Fibroblast of pulmonary artery (primary cell): ENCODE measurements at places on chromosomes 12 and 14.

DNA sequence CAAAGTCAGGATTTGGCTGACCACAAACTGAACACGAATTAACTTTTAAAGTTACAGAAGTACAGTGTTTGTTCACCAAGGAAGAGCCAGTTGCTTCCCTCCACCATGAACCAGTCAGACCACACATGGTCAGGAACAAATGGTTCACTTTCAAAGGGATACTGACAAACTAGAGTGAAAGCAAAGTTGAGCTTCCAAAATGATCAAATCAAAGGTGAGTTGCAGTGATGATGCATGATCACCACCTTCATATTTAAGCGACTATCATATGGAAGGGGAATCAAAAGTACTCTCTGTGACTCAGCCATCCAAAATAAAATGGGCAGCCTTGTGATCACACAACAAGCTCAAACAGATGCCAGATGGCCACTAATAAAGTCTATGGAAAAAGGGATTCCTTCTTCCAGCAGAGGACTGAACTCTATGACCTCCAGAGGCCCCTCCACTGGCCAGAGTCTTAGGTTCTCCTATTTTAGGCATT lies 13.1 kb downstream of the NT5DC3 start:
- DNase-seq: no peak

- no peak for DNase-seq
These were observed 21.0 kb upstream of the MDM2 start for GRCh38 chr12:68786929-68787328.

DNA sequence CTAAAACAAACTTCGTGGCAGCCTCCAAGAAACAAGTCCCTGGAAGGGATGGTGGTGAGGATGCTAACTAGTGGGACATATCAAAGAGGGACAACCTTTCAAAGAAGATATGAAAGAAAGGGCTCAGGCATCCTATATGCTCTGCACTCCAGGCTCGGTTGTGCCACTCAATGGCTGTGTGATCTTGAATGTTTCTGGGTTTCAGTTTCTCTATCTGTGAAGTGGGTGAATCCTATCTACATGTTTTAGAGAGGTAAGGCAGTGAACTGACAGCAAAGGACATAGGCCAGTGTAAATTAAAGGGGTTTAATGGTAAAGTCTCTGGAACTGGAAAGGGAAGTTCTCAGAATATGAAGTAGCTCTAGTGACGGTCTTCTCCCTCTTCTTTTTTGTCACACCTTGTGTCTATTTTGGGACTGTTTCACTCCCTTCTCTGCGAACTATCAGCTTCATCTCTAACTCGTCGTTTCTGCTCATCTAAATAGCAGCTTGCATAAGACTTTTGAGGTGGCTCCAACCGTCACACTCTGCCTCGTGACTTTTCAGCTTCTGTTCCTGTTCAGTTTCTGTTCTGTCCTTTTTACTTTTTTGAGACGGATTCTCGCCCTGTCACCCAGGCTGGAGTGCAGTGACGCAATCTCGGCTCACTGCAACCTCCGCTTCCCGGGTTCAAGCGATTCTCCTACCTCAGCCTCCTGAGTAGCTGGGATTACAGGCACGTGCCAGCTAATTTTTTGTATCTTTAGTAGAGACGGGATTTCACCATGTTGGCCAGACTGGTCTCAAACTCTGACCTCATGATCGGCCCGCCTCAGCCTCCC lies 273.6 kb downstream of the SUDS3 start:
- DNase-seq: no peak

DNA sequence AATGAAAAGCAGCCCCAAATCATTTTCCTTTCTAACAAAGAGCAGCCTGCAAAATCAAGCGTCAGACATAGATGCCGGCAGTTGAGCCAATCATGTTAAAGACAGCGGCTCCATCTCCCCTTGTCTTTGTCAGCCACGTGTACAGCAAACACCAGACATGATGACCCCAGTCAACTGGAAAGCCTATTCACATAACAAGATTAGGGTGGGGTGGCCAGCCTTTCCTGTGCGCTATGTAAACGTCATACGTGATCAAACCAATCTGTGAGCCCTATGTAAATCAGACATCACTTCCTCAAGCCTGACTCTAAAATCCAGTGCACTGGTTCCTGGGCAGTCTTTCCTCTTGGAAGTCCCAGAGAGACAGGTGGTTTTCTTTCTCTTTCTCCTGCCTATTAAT lies 9.9 kb upstream of the FICD start:
- DNase-seq: no peak

DNA sequence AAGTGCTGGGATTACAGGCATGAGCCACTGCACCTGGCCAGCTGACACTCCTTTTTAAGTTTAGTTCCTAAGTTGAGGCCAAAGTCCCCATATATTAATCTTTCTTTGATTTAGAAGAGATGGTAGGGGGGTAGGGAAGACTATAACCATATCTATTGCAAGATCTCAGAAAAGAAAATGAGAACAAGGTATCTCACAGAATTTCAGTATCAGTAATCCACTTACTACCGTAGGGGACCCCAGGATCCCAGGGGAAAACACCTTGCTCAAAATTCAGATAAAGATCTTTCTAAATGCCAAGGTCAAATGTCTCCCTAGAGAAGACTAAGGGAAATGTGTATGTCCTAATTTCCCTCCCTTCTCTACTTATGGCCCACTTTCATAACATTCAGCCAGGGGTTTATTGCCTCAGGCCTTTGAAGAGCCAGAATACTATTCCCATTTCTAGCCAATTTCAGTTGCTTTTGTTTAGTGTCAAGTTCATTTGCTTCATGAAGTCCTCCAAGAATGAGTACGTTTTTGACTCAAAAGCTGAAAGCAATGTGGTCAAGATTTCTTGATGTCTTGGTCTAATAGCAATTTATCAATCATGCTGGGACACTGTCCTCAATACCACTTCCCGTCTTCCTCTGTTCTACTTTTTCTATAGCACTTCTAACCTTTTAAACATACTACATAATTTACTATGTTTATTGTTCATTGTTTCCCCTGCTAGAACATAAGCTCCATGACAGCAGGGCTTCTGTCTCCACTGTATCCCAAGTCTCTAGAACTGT lies 86.3 kb downstream of the DCAF5 start:
- no peak for DNase-seq

DNA sequence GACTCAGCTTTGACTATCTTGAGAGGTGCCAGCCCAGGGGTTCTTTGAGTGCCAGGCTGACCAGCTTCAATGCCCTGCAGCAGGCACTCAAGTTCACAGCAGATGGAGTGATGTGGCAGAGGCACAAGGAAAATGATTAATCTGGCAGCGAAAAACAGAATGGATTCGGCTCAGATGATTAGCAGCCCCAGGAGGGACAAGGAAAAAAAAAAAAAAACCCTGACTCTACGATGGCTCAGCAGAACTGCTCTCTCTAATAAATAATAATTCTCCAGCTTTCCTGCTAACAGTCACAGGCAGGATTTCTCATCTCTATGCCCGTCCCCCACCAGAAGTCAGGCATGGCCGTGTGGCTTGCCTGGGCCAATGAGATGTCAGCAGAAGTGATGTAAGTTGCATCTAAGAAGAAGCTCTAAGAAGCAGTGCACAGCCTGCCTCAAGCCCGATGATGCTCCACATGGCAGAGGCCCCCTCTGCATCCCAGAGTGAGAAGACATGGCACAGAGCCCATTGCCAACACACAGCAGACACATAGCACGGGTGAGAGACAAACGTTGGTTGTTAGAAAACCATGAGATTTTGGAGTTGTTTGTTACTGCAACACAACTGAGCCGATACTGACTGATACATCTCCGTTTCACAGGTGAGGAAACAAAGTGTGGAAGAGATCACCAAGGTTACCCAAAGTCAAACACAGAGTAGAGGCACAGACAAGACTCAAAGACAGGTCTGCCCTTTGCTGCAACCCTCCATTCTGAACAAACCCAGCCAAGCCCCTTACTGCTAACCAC lies 111.0 kb downstream of the SCARB1 start:
- DNase-seq: peak; percentile 66

- no peak for DNase-seq
These were observed 33.8 kb downstream of the PLEKHG7 start for GRCh38 chr12:92736605-92737004.

DNA sequence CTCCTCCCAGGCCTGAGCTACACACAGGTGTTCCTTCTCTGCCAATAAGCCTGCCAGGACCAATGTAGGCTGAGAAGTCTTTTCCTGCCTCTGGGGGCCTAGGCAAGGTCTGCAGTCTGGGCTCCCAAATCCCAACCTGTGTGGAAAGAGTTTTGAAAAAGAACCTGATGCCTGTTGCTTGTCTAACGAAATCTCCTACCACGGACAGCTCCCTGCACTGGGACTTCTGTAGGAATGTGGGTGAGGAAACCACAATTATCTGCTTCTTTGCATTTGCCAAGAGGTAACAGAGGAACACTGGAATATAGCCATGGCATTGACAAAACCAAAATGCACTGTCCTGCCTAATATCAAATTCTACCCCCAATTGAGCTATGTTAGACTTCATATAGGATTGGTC lies 877.0 kb upstream of the TMEM132C start:
- peak; percentile 53 for DNase-seq

DNA sequence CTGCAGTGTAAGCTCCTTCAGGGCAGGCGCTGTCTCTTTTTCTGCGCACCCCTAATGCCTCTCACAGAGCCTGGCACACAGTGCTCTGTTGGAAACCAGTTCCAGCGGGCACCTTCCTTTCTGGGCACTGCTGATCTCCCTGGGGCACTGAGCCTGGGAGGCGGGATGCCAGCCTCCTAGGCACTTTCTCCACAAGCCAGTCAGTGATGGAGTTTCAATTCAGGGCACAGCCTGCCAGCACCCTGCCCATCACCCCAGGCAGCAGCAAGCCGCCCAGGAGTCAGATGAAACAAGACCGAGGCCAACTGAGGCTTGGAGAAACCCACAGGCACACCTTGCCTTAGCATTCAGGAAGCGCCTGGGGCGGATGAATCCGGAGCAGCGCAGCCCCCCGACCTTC lies 5.7 kb upstream of the CTDSP2 start:
- no peak for DNase-seq

DNA sequence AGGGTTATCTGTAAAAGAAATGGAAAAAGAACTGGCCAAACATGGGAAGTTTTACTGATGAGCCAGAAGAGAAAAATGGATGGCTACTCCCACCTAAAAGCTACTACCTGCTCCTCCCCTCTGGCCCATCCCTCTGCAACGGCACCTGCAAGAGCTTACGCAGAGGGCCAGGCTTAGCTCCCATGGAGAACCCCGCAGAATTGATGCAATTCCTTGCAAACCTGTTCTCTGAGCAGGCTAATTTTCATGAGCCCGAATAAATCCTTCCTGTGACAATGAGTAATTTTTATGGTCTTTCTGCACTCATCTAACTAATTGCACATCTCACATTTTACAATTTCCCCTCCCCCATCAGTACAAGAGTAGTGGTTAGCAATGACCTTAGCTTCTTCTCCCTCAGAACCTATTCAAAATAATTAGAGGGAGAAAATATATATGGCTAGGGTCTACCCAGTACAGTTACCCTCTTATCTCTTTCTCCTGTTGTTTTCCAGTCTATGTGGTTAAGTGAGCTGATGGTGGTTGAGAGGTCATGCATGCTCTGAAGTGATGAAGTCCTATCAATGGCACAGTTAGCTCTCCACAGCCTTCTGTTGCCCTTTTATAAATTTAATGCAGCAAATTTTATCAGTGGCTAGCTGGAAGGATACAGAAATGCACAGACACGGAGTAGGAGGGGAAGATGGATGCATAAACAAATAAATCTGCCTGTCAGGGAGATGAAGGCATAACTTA lies 67.7 kb upstream of the NTF3 start:
- DNase-seq: no peak

- no peak for DNase-seq
These were observed 15.9 kb downstream of the PLEKHG3 start for GRCh38 chr14:64720131-64720576.

DNA sequence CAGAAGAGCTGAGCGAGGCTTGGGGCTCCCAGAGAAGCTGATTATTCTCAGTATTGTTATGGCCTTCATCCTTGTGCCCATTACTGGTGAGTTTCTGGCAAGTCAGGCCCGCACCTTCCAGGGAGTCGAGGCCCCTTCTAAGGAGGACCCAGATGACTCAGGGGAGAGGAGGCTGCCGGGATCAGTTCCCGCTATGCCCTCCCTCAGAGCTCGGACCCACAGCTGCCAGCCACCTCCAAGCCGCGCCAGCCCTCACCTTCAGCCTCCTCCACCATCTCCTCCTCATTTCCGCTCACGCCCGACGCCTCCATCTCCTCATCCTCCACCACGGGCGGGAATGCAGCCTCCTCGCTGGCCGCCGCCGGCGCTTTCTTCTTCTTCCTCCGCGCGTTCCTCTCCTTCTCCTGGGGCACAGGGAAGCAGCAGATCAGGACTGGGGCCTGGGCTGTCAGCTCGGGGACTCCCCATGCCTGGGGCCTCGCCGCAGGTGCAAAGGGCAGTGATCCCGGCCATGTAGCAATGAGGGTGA lies 83.2 kb downstream of the RFLNA start:
- DNase-seq: no peak

GRCh38 chr14:70130482-70130881 lies 58.3 kb downstream of the SLC8A3 start:
- DNase-seq: no peak

DNA sequence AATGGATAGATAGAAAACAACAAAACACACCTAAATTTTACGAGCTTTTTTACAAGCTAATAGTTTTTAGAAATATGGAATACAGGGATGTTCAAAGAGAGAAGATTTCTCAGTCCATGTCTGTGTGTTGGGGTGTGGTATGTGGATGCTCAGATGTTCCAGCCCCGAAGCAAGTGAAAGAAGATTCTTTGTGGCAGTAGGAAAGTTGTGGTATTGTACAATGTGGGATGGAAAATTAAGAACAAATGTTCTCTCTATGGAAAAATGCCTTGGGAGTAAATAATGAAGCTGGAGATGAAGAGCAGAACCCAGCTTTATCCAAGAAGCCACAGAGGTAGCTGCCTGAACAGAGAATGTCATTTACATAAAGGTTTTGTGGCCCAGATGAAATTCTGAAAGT lies 150.3 kb upstream of the PRKD1 start:
- DNase-seq: no peak

DNA sequence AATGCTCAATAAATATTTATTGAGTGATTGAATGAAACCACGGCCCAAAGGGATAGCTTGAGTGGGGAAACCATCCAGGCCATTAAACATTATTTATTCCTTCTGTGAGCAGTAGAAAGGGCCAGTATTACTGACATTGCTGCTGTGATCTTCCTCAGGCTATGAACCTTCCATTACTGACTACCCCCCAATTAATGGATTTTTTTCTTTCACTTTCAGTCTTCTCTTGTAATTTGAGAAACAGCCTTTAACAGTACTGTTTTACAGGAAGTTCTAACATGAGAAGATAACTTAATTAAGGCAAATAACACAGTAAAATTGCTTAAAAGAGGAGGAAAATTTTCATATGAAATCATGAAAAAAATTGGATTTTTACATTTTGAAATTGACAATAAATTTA lies 629.5 kb downstream of the TRHDE start:
- DNase-seq: no peak

- DNase-seq: no peak
These were observed 249.1 kb upstream of the PPFIA2 start for GRCh38 chr12:82008251-82008650.

DNA sequence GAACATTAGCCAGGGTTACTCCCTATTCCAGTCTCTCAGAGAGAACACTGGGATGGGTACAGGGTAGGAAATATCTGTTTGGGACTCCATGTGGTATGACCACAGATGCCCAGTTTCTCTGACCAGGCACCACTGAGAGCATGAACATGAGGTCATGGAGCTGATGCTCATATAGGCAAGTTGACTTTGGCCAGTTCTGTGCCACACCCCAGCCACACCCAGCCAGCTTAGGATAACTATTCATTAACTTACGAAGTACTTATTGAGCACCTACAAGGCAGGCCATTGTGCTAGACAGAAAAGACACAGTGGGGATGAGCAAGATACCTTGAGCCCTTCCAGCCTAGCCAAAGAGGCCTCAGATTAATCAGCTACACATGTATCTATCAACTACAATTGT lies 262.5 kb downstream of the DPF3 start:
- no peak for DNase-seq

GRCh38 chr12:8970432-8970831 lies 18.9 kb upstream of the KLRG1 start:
- DNase-seq: no peak
